Stimulated activated CD4-positive, alpha-beta T cell treated with anti-CD3 and anti-CD28 coated beads, Interleukin-15, amount 100 ng/mL, for 48 hours (primary cell): ENCODE measurements at places on chromosomes 11 and 22.

GRCh38 chr11:73902303-73902702 lies 25.5 kb downstream of the PAAF1 start:
- no peak for DNase-seq

DNA sequence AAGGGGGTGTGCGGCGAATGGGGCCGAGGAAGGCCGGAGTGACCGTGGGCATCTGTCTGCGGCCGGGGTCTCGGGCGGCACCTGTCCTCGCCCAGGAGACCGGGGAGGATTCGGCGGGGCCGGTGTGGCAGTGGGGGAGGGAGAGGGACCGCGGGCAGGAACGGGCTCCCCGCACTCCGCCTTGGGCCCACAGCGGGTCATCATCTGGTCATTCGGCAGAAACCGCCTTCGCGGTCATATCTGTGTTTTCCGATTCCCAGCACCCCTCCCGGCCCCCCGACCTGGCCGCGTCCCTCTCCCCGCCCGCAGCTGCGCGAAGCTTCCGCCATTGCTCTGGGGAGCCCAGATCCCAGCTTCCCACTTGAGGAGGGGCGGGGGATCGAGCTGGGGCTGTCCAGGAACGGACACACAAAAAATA lies 824 bp upstream of the CBX6 start:
- no peak for DNase-seq

DNA sequence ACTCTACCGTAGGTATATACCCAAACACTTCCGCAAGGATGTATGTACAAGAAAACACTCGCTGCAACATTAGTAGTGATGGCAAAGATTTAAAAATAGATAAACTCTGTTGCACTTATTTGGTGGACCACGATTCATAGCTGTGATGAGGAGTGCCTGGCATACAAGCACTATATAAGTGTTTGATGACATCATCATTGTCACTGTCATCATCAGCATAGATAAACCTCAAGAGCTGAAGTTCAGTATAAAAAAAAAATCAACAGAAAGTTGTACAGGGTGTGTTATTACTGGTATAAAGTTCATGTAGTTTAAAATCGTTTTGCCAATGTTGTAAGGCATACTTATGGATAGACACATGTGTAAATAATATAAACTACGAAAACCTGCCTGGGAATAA lies 24.0 kb upstream of the NUP50 start:
- no peak for DNase-seq

DNA sequence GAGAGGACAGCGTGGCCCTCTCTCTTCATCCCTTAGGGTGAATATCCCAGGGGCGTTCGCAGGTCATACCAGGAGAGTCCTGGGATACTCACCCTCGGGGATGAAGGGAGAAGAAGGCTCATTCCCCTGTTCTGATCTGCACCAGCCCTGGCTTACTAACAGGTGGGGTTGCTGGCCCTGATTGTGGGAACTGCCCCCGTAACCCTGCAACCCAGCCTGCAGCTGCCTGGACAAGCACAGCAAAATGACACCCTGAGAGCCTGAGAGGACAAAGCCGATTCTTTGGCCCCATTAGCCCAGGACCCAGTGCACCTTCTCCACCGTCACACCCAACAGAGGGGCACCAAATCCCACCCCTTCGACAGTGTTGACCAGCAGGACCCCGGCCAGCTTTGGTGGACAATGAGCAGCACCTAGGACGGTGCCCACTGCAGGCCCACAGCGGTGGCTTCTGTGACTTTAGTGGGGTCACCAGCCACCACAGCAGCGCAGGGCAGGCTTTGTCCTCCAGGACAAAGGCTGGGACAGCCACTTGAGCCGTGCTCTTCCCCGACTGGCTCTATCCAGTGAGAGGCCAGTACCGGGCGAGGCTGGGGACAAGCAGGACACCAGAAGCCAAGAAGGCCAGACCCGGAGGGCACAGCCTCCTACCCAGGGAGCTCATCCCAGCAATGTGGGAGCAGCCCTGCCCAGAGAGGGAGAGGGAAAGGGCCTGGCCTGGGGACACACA lies 98.5 kb upstream of the RTL6 start:
- DNase-seq, result no peak

DNA sequence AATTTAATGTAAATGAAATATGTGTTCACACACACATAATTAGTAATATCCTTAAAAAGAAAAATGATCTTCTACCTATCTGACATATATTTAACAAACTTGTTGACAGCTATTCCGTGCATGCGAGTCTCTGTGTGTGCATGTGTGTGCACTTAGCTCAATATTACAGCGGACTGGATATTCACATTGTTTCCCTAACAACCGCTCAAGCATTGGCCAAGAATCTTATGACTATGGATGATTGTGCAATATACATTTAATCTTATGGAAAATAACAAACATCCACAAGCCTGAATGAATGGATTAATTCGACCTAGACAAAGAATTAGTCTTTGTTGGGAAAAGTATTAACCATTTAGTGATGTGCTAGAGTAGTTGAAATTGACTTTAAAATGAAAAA lies 1078.6 kb downstream of the LRRC4C start:
- DNase-seq, result no peak

DNA sequence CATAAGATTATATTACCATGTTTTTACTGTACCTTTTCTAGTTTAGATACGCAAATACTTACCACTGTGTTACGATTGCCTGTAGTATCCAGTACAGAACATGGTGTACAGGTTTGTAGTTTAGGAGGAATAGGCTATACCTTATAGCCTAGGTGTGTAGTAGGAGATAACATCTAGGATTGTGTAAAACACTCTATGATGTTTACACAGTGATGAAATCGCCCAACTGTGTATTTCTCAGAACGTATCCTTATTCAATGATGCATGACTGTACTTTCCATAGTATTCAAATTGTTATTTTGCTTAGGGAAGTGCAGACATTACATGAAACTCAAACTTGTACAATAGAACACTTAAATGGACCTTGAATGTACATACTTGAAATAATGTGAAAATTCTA lies 188.1 kb upstream of the PDGFD start:
- no peak for DNase-seq

DNA sequence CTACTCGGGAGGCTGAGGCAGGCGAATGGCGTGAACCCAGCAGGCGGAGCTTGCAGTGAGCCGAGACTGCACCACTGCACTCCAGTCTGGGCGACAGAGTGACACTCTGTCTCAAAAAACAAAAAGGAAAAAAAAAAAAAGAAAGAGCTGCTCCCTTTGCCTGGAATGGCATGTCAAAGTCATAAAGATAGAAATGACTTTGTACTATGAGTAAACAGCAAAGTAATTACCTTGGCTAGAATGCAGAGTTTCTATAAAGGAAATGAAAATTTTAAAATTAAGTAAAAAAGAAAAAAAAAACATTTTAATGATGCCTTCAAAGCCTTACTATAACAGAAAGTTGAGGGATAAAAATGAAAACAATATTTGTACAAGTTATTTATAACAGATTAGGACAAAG lies 10.1 kb downstream of the PPP2R1B start:
- no peak for DNase-seq
